Effector CD4-positive, alpha-beta T cell (primary cell): ENCODE measurements at places on chromosomes 6 and 20.

DNA sequence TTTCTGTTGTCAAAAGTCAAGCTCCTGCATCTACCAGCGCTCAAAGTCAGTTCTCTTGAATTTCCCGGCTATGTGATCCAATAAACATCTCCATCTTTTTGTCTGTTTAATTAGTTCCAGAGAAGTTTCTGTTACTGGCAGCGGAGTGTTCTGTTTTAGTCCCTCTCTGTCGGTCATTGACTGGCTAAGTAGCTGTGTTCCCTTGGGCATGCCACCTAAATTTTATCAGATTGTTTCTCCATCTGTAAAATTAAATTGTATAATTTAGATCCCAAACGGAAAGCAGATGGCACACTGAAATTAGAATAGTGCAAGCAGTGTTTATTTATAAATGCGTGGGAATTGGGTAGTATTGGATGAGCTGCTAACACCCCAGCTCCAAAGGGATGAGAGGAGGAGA lies 29.7 kb upstream of the PRL start:
- DNase-seq, result no peak

GRCh38 chr6:156391061-156391672 lies 386.0 kb upstream of the ARID1B start:
- DNase-seq, result no peak

GRCh38 chr6:141488488-141488887 lies 644.2 kb upstream of the GJE1 start:
- no peak for DNase-seq

GRCh38 chr20:34951252-34951651 lies 4.4 kb downstream of the GSS start:
- no peak for DNase-seq

- no peak for DNase-seq
Measured at GRCh38 chr6:150198532-150198931, 55.7 kb downstream of the PPP1R14C start.

DNA sequence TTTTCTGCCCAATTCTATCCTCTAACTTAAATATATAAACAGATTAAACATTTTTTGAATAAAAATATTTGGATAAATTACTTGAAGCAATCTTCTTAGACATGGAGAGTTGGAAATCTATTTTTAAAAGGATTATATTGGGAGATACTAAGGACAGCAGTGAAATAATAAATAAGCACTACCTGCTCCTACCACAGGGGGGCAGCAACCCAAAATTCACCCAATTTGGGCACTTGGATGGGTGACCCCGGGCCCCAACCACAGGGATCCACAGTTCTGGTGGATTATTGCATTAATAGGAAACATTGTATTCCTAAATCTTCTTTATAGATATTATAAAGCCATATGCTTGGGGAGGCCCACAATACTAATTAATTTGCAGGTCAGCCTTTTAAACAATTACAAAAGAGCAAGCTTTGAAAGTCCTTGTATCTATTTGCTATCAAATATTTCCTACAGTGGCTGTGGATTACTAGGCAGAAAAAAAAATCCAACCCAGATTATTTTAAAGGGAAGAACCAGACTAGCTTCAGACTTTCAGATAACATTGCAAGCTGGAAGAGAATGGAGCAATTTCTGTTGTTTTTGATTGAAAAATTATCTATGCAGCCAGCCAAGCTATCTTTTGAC lies 66.4 kb upstream of the PDE10A start:
- no peak for DNase-seq

DNA sequence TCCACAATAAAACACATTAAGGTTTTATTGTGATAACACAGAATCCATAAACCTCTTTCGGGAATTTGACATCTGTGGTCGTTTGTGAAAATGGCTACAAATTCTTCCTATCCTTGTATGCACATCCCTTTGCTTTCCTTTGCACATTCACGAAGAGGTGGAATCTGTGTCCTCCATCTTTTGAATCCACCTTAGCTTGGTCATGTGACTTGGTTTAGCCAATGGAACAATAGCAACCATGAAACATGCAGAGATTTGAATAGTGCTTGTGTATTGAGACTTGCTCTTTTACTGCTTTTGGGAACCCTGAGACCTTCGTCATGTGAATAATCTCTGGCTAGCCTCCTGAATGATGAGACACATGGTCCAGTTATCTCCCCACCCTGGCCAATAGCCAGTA lies 49.7 kb upstream of the NOP56 start:
- DNase-seq, result no peak

DNA sequence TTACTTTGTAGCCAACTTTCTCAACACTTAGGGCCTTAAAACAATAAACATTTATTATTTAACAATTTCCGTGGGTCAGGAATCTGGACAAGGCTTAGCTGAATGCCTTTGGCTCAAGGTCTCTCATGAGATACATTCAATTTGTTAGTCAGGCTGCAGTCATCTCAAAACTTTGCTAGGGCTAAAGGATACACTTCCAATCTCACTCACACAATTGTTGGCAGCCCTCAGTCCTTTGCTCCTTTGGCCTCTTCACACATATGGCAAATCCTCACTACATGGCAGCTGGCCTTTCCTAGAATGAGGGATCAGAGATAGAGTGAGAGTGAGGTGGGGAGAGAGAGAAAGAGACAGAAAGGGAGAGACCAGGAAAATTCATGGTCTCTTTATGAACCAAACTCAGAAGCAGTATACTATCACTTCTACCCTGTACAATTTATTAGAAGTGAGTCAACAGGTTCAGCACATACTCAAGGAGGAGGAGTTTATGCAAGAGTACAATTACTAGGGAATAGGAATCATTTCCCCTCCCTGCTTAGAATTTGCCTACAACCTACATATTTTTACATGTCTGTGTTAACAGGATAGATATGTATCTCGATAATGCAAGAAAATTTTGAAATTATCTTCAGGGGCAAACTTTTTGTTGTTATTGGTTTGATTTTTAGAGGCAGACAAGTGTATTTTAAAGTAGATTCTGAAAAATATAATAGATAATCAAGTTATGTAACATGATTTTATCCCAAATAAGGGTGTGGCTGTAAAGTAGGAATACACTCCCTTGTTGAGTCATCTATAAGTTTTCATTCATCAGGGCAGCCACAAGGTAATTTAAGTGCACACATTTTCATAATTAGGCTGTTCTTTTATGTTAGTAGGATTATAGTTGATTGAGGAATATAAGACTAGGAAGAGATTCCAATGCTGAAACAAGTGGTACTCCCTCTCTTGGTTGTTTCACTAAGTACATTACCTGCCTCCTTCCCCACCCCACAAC lies 85.9 kb upstream of the HMGCLL1 start:
- no peak for DNase-seq

DNA sequence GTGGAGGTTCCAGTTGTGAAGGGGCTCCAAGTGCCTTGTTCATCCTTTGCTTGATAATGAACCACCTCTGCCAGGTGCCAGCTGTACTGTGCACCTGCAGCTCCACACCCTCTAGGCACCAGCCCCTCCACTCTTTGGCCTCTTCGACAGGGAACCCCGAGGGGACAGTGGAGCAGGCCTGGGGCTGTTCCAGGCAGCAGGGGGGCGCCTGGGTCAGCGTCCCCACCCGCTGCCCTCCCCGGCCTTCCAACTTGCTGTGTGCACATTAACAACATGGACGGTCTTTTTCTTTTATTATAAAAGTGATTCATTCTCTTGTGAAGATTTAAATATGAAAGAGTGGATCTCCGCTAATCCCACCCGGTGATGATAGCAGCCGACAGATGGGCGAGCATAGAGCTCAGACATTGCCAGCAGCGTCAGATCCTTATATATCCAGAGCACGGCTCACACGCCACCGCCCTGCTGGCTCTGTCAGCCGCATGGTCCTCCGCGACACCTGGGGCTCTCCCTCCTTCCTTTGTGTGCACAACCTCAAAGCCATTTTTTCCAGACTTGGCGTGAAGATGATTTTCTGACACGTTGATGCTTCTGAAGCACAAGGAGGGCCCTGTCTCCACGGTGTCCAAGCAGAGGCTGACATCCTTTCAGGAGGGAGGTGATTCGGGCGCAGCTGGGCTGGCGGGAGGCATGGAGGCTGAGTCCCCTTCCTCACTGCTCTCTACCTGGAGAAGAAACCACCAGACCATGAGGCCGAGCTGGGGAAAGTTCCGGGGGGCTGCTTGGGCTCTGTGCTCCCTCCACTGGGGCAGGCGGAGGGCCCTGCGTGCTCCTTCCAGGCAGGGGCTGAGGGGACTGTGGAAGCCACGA lies 22.2 kb upstream of the MRGBP start:
- DNase-seq, result no peak

DNA sequence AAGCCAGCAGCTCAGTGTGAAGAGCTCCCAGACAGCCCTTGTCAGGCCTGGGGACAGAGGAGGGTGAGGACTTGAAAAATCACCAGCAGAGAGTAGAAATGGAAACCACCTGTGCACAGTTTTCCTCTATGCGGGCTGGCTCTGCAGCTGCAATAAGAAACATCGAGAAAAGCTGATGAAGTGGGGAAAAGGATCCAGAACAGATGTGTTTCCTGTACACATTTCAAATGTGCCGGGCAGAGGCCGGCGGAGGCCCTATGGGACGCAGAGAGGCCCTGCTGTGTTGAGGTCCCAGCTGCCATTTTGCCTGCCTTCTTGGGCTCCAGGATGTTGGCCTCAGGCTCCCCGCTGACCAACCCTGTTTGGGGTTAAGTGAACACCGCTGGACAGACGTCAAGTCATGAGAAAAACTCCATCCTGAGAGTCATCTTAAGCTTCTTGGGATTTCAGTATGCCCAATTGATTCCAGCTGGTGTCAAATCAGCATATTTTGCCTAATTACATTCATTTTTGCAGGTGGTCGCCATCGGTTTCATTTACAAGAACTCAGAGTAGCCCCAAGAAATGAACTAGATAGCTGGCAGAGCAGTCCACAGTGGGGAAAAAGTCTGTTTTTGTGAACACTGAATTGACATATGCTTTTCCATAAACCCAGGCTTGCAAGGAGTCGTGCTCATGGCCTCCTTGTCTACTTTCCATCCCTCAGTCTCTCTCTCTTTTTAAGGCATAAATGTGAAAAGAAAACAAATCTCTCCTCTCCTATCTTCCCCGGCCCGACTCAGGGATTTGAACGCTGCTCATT lies 150.4 kb upstream of the PHACTR3 start:
- no peak for DNase-seq

GRCh38 chr6:53520320-53520928 lies 24.5 kb downstream of the GCLC start:
- DNase-seq, result no peak

DNA sequence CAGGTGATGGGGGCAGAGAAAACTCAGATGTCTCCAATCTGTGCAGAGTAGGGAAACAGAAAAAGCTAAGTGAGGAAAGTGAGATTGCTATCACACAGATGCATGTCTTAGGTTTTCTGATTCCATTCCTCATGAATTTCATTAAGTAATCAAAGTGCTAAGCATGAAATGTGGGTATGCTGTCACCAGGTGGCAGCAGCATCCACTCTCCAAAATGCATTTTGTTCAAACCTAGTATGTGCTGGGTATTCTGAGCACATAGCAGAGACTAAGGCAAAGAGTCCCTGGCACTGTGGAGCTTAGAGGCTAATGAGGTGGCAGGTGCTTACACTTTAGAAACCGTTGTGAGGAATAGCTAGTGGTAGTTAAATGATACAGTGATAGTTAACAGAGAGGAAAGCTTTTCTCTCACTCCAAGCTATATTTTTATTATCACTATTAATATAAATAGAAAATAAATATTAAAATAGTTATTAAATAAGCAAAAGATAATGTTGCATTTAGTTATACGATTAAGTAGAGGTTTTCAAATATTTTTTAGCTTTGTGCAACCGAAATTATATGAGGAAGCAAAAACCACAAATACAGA lies 179.5 kb downstream of the CDH26 start:
- DNase-seq, result no peak

GRCh38 chr20:24990810-24991252 lies 1.7 kb downstream of the APMAP start:
- no peak for DNase-seq

DNA sequence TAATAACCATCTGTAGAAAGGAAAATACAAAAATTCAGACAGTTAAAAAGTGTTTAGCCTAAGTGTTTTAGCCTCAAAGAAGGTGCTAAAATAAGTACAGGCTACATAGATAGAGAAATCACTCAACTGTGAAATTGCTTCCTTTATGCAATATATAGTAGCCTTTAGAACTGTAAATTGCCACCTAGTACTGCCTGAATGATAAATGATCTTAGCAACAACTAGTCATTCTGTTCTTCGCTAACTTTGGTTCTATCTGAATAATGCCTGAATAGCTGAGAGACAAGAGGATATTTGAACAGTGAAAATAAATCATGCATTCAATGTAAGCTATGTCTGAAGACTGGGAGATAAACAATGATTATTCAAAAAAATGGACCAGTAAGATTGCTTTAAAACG lies 603.3 kb upstream of the PTCHD4 start:
- no peak for DNase-seq

- no peak for DNase-seq
Measured at GRCh38 chr6:68730291-68731054, 95.4 kb downstream of the ADGRB3 start.

- no peak for DNase-seq
Measured at GRCh38 chr20:1535420-1536175, 21.9 kb downstream of the SIRPD start.

GRCh38 chr6:68069921-68070710 lies 565.0 kb upstream of the ADGRB3 start:
- no peak for DNase-seq

DNA sequence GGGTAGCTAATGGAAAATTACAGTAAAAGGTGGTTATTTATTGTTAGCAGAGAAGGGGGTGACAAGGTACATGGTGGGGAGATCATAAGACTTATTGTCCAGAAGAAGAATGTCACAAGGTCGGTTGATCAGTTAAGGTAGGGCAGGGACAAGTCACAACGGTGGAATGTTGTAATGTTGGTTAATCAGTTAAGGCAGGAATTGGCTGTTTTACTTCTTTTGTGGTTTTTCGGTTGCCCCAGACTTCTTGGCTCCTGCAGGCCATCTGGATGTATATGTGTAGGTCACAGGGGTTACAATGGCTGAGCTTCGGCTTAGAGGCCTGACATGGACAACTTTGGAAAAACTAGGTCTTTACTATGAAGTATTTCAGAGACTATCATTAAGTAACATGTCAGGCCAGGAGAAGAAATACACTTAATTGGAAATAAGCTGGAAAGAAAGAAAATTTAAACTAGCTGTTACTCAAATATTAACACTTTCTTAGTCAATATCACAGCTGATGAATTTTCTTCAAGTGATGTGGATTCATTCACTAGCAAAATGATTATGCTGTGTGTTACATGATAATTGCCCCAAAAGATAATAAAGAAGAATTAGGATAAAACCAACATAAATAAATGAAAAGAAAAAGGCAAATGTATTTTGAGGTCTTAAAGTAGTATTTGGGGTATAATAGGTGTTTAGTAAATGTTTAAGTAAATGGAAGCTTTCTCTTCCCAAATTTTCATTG lies 4.4 kb downstream of the AIG1 start:
- no peak for DNase-seq
